ENCODE measurements at places on chromosomes 12 and 14. TPM values are rescaled to one million over a fixed set of nuclear protein-coding genes. Genes with fewer than 3 reads are reported as not detected.

DNA sequence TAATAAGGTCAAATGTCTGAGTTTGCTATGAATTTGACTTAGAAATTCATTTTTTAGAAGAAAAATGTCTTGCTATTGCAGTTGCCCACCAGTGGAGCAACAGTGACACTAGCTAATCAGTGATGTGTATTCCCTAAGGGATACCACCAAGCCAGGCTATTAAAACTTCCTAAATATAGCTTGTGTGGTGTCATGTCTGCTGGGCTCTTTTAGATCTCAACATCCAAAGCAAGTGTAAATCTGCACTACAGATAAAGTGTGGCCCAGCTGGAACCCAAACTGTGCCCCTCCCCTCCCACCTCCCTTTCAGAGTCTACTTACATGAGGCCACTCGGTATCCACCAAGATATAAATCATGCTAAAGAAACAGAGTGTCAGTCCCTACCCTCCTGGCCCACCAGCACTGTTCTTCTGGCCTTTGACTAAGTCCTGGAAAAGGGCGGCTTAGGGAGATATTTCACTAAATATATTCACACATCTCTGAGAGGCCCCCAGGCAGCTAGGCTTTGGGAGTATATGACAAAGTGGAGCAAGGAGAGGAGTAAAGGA lies 53.8 kb downstream of the SLC35F4 start:
- H3K4me1 ChIP-seq = peaks cover 4% of the 10 kb centered on the region
- H3K36me3 ChIP-seq = no peaks in the 10 kb centered on the region
- H3K27ac ChIP-seq = no peak overlapping the region
- no peak for DNase-seq

DNA sequence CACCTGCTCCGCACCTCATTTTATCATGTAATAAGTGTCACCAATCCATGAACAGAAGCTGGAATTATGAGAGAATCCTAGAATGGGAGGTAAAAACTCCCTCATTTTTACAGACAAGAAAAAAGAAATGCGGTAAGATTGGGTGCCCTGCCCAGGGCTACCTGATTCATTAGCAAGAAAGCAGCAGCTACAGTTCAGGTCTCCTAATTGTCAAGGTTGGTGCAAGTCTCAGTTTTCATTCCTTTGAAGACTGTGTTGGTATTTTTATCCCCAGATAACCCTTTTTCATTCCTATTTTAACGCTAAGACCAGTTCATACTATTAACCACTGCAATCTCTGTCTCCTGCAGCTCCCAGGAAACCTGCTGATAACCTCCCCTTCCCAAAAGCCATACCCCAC lies 6.9 kb downstream of the DUSP6 start:
- no peak overlapping the region for H3K4me3 ChIP-seq
- peaks cover 31% of the 10 kb centered on the region for H3K4me1 ChIP-seq
- peaks cover 25% of the 10 kb centered on the region for H3K36me3 ChIP-seq

- no peak overlapping the region for H3K27ac ChIP-seq
- H3K4me3 ChIP-seq = no peak overlapping the region
- H3K36me3 ChIP-seq = no peaks in the 10 kb centered on the region
- H3K4me1 ChIP-seq = no peaks in the 10 kb centered on the region
- no peaks in the 10 kb centered on the region for H3K27me3 ChIP-seq
Observed at GRCh38 chr12:113996026-113996425, 29.9 kb upstream of the RBM19 start.

- H3K27me3 ChIP-seq = no peaks in the 10 kb centered on the region
- peak; percentile 47 for DNase-seq
- H3K4me1 ChIP-seq = no peaks in the 10 kb centered on the region
- H3K4me3 ChIP-seq = no peak overlapping the region
Observed at GRCh38 chr12:24960222-24960855, 11.4 kb upstream of the BCAT1 start.

GRCh38 chr12:26737487-26738030 lies 95.4 kb downstream of the ITPR2 start:
- H3K4me1 ChIP-seq = no peaks in the 10 kb centered on the region
- no peaks in the 10 kb centered on the region for H3K27me3 ChIP-seq
- DNase-seq = no peak
- no peak overlapping the region for H3K27ac ChIP-seq
- H3K36me3 ChIP-seq = no peaks in the 10 kb centered on the region

DNA sequence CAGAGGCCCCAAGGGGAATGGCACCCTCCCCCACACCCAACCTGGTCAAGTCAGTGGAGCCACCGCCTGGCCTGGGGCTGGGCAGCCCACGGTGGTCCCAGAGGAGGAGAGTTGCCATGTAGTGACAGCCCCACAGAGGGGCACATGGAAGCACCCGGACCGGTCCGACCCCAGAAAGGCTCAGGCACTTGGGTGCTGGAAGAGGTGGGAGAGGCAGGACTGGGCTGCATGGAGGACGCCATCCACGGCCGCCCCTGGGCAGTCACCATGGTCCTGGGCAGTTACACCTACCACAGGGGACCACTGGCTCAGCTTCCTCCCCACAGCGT lies 37.9 kb upstream of the TMEM179 start:
- H3K4me3 ChIP-seq = no peak overlapping the region
- H3K36me3 ChIP-seq = no peaks in the 10 kb centered on the region
- DNase-seq = no peak

DNA sequence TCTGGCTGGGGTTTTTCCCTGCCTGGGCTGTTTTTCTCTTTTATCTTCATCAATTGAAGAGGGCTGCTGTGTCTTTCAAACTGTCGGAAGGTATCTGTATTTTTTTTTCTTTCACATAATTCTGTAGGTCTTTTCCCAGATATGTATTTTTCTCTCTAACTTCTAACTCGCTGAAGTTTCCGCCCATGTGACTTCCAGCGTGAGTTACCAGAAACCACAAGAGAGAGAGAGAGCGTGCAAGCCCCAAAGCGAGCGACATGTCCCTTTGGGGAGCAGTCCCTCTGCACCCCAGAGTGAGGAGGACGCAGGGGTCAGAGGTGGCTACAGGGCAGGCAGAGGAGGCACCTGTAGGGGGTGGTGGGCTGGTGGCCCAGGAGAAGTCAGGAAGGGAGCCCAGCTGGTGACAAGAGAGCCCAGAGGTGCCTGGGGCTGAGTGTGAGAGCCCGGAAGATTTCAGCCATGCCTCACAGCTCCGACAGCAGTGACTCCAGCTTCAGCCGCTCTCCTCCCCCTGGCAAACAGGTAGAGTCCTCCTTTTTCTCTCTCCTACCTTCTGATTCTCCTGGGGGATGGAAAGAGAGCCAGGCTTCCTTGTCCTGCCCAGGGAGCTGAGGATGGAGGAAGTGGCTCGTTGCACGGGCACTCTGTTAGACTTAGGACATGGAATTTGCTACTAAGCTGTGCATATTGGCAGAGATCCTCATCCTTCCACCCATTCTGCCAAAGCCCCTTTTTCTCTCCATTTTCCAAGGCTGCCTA lies at the start of gene BATF:
Gene BATF, plus strand, starts transcription at position 246 of the 759 bp plus-strand sequence. Its CDS starts 214 bp downstream, at position 460.
- no peaks in the 10 kb centered on the region for H3K4me1 ChIP-seq
- no peak for DNase-seq
- H3K27ac ChIP-seq = no peak within 1 kb of the TSS
- H3K27me3 ChIP-seq = peaks cover 4% of the 10 kb centered on the region

DNA sequence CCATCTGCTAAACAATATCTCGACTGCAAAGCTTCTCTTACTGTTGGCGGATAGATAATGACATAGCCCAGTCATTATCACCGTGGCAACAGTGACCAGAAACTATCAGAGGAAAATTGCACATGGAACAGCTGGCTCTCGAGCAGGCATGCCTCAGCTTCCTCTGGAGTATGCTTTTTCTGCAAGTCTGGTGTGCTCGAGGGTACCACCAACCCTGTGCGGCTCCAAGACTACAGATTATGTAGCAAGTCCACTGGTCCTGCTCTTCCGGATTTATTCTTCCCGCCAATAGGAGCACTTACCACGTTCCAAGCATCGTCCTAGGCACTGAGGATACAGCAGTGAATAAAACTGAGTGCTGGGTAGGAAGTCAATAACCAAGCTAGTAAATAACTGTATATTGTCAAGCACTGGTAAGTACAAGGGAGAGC lies 1.4 kb upstream of the GLRX5 start:
- H3K27me3 ChIP-seq = no peaks in the 10 kb centered on the region
- peaks cover 50% of the 10 kb centered on the region for H3K4me1 ChIP-seq
- peak overlapping the region; percentile 93 for H3K4me3 ChIP-seq
- DNase-seq = peak; percentile 42
- H3K27ac ChIP-seq = peak overlapping the region; percentile 92

Gene TMEM132D
- total RNA-seq = not detected

Gene SLC6A15
- total RNA-seq = 14.0 TPM

Gene KRT71
- not detected for total RNA-seq

Gene GPR135
- total RNA-seq = 6.7 TPM
